ENCODE measurements at places on chromosomes 16 and 17. TPM values are rescaled to one million over a fixed set of nuclear protein-coding genes. Genes with fewer than 3 reads are reported as not detected.
A peak's percentile ranks its signal among the peaks of the same experiment; 100 is the strongest.

Gene PLEKHM1
- total RNA-seq = 36.7 TPM

Gene SHISA9
- total RNA-seq = 3.7 TPM

Gene AOC3
- 74.1 TPM for total RNA-seq

Gene PLA2G10
- total RNA-seq = not detected

Gene TBC1D28
- total RNA-seq = not detected

Gene CLEC3A
- not detected for total RNA-seq

Gene LAT
- total RNA-seq = 9.4 TPM

Gene DHRS13
- 9.8 TPM for total RNA-seq

Gene WFIKKN1
- total RNA-seq = 1.6 TPM

Gene RAB26
- not detected for total RNA-seq

Gene NPIPA5
- total RNA-seq = 11.0 TPM

- DNase-seq = no peak
These were observed 94.1 kb downstream of the OMG start for GRCh38 chr17:31202968-31203367.

- DNase-seq = peak; percentile 19
These were observed 580 bp downstream of the TANC2 start for GRCh38 chr17:62966426-62967204.

DNA sequence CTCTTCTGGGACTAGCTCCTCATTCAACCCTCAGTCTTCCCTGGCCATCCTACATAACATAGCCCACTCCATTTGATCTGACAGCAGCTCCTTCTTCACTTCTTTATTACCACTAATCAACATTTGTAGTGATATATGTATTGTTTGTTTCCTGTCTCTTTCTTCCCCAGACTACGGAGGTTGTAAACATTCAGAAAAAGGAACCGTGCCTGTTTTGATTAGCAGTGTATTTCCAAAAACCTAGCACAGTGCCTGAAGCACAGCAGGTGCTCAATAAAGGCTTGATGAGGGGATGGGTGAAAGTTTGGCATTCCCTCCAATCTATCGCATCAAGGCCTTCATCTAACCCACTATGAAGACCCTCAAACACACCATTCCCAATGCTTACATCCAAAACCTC, 150.8 kb downstream of the XYLT1 start:
- no peak for DNase-seq

- DNase-seq = no peak
These were observed 1045.4 kb upstream of the EEF2KMT start for GRCh38 chr16:6143020-6143419.

GRCh38 chr17:8138374-8138671, 13.9 kb downstream of the PER1 start:
- DNase-seq = no peak

GRCh38 chr17:7912927-7913524, 3.1 kb downstream of the RNF227 start:
- DNase-seq = no peak

DNA sequence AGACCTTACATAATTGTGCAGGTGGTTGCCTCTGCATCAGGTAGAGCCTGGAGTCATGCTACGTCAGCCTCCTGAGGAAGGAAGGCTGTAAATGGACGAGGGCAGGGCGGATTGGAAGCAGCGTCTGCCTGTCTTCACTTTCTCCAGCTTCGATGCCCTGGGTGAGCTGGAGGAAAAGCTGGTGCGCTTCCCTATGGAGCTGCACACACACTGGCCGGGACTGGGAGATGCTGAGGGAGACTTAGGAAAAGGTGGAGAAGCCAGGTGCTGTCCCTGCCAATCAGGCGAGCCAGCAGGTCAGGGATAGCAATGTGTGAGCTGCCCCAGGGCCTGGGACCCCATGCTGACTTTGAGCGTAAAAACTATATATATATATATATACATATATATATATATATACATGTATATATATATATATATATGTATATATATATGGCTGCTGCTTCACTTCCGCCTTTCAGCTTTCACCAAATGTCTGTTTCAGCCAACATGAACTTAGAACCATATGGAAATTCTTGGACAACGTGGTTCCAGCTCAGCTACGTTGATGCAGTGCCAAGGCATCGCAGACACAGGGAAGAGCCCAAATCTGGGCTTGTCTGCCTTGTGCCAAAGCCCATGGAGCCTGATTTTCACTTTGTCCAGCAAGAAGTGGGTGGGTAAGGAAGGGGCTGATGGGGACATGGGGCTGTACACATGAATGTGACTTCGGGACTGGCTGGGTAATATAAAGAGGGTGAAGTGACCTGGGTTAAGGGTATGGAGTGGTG, 71.5 kb upstream of the NKD1 start:
- no peak for DNase-seq

DNA sequence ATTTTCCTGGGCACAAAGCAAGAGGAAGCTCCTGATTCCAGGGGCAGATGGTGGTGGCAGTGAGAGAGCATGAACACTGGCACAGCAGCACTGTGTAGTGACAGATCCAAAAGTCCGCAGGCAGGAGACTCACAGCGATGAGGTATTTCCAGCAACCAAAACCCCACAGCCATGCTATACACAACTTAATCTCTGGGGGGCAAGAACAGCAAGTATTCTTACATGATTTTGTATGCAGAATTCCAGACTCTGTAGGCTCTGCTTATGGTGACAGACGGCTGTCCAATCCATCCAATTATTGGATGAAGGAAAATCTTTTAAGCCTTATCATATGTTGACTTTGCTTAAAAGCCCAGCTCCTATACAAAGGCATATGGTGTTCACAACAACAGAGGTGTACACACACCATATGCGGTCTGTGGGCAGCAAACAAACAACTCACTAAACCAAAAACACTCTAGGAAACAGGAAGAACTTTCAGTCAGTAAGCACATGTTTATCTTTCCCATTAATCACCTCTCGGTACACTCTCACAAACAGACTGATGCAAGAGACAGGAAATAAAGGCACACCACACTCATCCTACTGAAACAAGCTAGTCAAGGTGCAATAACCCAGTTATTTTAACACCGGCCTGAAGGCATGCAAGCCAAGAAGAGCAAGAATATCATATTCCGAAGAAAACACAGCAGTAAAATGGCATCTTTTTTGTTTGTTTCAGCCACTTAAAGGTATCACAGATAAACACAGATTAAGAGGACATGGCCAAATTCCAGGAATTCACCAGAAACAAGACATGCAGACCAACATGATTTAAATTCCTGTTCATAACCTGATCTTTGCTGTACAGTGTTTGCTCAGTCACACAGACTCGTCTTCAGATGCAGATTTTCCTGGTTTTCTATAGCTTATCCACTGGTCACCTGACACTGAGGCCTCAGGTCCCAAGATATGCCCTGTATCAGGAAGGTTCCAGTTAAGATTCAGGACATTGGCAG, 47.8 kb downstream of the ERN1 start:
- DNase-seq = no peak

- DNase-seq = no peak
These were observed 65.5 kb upstream of the DOC2B start for GRCh38 chr17:246851-247421.

GRCh38 chr16:84449156-84450140, 55.0 kb downstream of the MEAK7 start:
- no peak for DNase-seq

DNA sequence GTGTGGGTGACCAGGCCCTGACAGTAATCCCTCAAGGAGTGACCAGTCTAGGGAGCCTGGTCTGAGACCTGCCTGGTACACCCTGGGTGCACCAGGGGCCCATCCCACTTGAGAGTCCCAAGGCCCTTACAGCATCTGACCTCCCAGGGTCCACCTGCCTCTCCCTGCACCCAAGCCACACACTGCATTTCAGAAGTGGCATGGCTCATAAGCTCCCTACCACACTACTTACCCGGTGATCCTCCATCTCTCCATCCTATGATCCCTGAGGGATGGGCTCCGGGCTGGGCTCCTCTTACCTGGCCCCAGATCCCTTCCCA, 40.6 kb downstream of the LGALS9 start:
- DNase-seq = no peak

DNA sequence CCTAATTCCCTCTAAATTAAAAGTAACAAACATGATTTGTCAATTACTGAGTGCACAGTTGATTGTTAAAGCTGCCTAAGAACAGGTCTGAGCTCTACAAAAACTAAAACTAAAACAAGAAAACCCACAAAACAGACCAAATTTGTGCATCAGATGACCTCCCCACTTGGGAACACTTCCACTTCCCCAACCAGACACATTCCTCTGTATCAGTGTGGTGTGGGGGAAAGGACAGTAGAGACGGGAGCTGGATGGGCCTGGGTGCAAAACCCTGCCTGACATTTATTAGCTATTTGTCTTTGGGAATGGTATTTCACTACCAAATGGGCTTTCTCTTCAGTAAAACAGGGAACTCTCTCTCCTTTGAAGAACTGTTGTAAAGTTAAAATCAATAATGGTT, 29.8 kb downstream of the STAT3 start:
- no peak for DNase-seq

GRCh38 chr17:28901866-28902818, 737 bp downstream of the DHRS13 start:
- no peak for DNase-seq

DNA sequence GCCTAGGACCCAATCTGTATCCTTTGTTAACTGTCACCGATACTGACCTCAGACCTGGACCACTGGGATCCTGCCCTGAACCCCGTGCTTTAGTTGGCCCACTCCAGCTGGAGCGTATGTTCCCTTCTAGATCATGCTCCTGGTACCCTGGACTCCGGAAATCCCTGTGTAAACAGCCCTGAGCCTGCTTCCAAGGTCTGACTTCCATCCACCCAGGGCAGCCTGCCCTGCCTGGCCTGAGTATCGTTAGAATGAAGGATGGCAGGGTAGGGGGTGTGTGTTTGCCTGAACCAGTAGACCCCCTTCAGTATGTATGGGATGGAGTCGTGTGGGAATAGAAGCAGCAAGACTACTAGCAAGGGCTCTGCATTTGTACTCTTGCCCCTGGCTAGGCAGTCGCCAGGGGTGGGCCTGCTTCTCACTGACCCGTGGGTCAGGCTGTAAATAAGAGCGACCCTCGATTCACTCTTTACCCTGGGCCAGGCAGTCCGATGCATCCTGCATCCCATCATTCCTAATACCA, 691 bp upstream of the TMEM98 start:
- no peak for DNase-seq

GRCh38 chr17:56887552-56888467, 26.0 kb downstream of the TRIM25 start:
- no peak for DNase-seq

- DNase-seq = no peak
These were observed 1.7 kb downstream of the TMC6 start for GRCh38 chr17:78126895-78127238.

DNA sequence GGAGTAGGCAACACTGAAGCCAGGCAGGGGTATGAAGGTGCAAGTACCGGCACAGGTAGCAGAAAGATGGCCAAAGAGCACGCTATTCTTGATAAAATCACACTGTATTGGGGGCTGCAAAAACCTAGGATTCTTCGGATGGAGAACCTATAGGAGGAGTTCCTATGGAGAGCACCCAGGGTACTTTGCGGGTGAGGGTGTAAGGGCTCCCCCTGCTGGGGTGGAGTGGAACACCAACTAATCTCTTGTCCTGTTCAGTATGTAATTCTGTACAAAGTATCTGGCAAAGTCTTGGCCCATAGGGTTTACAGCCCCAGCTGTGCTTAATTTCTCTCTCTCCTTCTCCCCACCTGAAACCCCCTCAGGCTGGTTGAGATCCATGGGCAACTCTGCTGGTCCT, 393.1 kb upstream of the ASIC2 start:
- DNase-seq = no peak

DNA sequence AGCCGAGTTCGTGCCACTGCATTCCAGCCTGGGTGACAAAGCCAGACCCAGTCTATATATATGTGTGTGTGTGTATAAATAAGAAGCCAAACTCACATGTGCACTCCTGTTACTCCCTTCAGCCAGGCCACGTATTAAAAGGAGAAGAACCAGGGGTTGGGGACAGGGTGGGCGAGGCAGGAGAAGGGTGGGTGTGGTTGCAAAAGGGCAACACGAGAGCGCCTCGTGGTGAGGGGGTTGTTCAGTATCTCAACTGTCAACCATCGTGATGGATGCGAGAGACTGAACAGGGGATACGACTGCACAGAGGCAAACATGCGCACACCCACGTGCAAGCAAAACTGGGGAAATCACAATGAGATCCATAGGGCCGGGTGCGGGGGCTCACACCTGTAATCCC, 54.9 kb downstream of the ABCC6 start:
- no peak for DNase-seq

DNA sequence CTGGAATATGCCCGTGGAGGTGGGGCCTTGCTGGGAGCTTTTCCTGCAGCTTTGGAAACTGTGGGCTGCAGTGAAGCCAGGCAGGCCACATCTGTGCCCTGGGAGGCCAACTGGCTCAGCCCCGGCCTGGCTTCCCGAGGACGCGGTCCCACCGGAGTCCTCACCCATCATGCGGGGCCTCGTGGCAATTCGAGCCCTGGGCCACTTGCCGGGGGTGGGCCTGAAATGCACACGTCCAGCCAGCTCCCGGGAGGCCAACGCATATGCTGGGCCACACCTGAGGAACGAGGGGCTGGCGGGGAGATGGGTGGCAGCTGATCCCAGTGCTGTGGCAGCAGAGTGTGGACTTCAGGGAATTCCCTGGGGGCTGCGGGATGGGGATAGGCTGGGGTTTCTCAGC, 172.4 kb upstream of the GSE1 start:
- no peak for DNase-seq

DNA sequence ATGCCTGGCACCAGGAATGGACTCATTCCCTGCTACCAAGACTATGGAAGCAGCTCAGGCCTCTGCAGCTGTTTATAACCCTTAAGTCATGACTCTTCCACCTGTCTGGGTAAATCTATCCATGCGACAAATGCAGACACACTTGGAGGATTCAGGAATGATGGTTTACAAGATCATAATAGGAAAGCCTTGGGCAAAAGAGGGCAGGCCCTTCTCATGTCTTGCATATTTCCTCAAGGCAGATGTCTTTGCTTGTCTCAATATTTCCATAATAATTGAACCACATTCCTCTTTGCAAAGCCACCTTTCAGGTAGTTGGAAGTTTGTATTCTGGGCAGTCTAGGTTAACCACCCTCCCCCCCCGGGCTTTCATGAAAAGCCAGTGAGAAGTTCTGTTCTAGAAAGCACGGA, 884 bp upstream of the JPT1 start:
- DNase-seq = no peak

DNA sequence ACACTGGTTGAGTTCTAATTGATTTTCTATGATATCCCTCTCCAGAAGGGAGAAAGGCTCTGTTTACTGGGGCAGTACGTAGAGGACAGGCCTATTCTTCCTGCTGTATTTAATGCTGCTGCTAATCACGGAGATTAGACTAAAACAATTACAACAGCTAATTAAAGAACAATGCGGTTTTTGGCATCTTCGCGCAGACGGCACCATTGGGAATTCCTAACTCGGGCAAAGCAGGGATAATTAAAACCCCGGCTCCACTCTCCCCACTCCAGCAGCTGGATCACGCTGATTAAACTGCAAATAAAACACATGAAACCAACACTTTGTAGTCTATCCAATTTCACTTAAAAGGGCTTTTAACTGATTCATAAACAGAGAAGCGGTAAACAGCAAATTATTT, 147.6 kb downstream of the XYLT1 start:
- DNase-seq = no peak

- DNase-seq = no peak
These were observed 46.7 kb upstream of the PVALEF start for GRCh38 chr17:81118308-81119221.
